ENCODE measurements at places on chromosomes 7 and 10. TPM values are rescaled to one million over a fixed set of nuclear protein-coding genes. Genes with fewer than 3 reads are reported as not detected.

DNA sequence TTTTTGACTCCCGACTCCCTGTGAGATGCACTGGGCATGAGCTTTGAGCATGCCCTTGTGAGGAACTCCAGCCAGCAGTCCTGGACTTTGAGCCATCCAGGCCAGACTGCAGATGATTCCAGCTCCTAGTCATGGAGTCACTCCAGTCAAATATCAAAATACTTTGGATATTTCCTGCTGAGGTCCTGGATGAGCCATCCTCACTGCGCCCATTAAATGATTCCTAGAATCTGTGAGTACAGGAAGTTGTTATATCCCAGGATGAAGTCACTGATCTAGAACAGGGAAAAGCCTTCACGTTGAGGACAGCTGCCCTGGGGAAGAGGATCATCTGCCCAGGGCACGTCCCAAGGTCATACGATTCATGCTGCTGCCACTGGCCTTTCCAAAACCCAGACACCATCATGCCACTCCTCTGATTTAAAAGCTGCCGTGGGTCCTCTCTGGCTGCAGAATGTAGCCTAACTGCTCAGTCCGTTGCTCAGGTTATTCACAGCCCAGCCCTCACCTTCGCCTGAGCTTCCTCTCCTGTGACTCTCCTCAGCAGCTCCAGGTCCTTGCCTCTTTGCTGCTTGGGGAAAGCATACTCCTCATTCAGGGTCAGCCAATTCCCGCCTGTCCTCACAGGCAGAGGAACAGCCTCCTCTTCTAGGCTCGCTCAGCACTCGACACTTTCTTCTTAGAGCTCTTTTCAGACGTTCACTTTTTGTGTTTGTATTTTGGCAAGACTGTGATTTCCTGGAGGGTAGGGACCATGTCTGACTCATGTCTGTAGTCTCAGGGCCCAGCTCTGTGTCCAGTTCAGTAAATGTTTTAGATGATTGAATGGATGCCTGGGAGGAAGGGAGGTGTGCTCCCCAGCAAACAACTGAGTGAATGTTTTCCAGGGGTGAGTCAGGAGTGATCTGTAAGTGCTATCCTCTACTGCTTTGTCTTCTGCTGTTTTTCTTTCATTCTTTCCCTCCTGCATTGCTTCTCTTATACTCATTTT lies 157.8 kb downstream of the SNX10 start:
- peak; percentile 76 for ATAC-seq

GRCh38 chr7:46613116-46613515 lies 692.0 kb upstream of the IGFBP3 start:
- ATAC-seq, result no peak

The DPYSL4 gene
- 1.6 TPM for total RNA-seq

- ATAC-seq, result no peak
Observed at GRCh38 chr10:100993986-100994708, 5.5 kb upstream of the LZTS2 start.

DNA sequence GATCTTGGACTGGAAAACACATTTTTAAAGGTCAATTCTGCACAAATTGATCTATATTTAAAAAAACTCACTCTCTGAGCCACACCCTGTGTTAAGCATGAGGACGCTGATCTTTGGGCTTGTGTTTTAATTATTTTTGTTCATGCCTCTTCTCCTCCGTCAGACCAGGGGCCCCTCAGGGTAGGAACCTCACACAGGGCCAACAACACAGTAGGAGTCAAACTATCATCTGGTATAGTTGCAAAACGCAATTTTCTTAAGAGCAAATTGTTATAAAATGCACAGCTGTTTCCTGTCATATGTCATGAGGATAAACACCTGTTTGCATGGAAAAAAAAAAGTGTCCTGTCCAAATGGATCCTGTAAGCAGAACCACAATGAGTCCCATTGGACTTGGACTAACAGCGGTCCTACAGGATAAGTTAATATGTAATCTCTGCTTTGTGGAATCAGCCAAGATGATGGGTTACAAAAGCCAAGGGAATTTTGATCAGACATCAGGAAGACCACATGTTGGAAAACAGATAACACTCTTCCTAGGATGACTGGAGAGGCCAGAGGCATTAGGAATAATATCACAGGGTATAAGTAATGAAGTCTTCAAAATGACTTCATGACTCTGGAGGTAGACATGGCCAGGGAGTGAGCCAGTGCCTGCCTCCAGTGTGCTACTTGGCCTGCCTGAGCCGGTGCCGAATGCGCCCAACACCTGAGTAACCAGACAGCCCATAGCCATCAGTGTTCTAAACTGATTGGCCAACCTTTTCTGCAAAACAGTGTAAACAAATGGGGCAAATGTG lies 184.9 kb upstream of the ADCY1 start:
- ATAC-seq, result no peak

The SMO gene
- total RNA-seq, result 7.1 TPM

- no peak for ATAC-seq
Observed at GRCh38 chr10:109993551-109994330, 14.0 kb upstream of the ADD3 start.

DNA sequence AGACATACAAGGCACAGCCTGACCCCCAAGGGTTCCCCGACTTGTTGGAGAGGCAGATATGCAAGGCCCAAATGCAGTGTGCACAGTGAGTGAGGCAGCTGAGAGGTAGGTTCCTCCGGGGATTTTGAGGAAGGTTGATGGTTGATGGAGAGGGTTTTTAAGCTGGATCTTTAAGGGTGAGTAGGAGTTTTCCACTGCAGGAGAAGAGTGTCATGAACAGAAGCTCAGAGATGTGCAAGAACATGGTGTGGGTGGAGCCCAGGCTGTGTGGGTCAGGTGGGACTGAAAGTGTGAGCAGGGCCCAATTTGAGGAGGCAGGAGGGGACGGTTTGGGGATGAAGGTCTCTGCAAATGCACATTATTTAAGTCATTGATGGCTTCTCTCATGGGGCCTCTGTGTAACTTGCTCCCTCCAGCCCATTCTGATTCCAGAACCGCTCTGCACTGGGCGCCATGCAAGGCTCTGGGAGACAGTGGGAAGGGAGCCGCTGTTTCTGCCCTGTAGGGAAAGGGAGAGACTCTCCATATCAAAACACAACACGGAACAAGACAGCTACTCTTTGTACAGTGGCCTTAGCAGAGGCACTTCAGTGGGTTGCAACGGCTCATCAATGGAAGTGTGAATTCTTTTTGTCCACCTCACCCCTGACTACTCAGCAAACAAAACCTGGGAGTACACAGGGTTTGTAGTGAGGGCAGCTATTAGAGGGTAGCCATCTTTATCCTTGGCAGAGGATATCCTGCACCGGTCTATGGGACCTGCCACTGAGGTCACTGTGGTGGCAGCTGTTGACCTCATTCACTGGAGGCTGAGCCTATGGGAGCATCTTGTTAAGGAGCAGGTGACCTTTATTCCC lies 29.7 kb downstream of the RAMP3 start:
- no peak for ATAC-seq

- no peak for ATAC-seq
Observed at GRCh38 chr7:99651290-99651689, 28.5 kb downstream of the CYP3A5 start.

GRCh38 chr7:154912871-154913637 lies 89.9 kb downstream of the PAXIP1 start:
- no peak for ATAC-seq

The ADIRF gene
- 46.1 TPM for total RNA-seq

- ATAC-seq, result peak; percentile 26
Observed at GRCh38 chr10:26446258-26446657, 8.1 kb downstream of the APBB1IP start.

GRCh38 chr10:110023785-110024465 lies 16.1 kb downstream of the ADD3 start:
- no peak for ATAC-seq

GRCh38 chr7:98321301-98321700 lies 39.8 kb downstream of the BRI3 start:
- ATAC-seq, result no peak

The LRRC18 gene
- total RNA-seq, result not detected

The FAM3C gene
- total RNA-seq, result 36.7 TPM

GRCh38 chr10:90560331-90560730 lies 297.5 kb downstream of the HTR7 start:
- no peak for ATAC-seq

DNA sequence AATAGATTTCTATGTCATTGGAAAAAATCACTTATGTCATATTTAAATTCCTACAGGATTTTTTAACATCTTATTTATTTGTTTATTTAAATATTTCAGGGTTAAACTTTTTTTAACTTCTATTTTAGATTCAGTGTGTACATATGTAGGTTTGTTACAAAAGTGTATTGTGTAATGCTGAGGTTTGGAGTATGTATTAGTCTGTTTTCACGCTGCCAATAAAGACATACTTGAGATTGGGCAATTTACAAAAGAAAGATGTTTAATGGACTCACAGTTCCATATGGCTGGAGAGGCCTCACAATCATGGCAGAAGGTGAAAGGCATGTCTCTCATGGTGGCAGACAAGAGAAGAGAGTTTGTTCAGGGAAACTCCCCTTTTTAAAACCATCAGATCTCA lies 65.4 kb downstream of the MGAM2 start:
- ATAC-seq, result no peak

DNA sequence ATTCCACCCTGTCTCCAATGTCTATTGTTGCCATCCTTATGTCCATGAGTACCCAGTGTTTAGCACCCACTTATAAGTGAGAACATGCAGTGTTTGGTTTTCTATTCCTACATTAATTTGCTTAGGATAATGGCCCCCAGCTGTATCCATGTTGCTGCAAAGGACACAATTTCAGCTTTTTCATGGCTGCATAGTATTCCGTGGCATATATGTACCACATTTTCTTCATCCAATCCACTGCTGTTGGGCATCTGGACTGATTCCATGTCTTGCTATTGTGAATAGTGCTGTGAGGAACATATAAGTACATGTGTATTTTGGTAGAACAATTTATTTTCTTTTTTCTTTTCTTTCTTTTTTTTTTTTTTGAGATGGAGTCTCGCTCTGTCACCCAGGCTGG lies 68.2 kb downstream of the TMEM178B start:
- ATAC-seq, result no peak

DNA sequence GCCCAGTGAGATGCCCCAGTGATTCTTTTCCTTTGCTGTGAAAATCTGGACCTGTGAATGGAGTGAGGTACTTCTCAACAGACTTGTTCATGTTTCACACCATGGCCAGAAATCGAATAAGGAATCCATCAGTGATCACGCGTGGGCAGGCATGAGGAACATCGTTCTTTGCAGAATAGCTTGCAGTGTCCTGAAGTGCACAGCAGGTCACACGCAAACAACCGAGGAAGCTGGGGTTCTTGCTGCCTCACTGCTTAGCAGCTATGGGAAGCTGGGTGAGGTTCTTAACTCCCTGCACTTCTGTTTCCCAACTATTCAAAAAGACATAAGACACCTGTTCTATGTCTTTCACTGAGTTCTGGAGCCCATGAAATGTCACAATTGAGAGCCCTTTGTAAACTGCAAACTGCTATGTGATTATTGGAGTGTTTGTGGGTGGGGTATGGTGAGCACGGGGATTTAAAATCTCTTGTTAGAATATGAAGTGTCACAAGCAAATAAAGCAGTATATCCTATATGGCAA lies 253.4 kb downstream of the KIAA1217 start:
- no peak for ATAC-seq

The ICA1 gene
- 9.4 TPM for total RNA-seq

DNA sequence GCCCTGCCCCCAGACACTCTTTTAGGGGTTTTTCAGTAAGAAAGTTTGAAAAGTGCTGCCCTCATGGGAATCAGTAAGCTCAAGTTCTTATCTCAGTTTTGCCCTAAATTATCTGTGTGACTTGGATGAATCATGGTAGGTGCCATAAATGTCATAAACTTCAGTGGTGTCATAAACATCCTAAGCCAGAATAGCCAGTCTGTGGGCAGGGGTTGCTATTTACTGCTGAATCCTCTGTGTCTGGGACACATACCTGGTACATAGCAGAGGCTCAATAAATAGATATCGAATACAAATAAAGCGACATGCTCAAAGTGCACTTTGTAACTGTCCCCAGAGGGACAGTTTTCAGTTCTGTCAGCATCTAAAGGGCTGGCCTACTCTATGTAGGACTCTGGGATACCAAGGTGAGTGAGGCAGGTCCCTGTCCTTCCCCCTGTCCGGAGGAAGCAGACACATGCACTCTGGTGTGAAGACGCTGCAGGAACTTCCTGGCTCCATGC lies 502.1 kb downstream of the RPS24 start:
- ATAC-seq, result no peak

DNA sequence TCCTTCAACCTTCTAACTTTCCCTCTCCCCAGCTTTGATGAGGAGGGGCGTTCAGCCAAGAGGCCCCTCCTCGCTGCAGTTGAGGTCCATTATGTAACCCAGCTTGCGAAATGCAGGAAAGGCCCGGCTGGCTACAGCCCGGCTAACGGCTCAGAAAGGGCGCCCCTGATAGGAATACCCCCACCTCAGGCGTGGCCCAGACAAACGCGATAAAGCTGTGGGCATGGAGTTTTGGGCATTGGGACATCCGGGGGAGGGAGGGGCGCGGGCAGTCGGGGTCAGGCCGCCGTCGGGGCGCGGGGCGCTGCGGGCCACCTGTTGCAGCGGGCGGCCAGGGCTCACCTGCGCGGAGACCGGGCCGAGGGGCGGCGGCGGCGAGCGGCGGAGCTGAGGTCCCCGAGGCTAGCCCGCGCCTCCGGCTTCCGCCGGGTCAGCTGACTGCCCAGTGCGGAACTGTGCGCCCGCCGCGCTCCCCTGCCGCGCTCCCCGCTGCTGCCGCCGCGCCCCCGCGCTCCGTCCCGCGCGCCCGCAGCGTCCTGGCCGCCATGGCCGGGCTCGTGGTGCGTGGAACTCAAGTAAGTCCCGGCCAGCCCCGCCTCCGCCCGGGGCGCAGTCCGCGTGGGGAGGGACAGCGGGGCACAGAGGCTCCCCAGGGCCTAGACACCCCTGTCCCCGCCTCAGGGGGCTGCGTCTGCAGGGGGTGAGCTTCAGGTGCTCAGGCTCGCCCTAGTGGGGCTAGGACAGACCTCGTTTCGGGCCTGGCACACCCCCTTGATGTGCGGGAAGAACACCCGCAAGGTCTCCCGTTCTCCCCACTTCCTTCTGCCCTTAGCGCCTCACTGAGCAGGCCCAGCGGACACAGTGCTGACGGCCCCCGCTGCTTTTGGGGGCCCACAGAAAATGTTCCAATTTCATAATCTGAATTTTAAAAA lies at the start of gene LRMDA:
Gene LRMDA (plus strand): TSS at position 445 of the 932 bp plus-strand sequence.
- no peak for ATAC-seq

The CLDN4 gene
- total RNA-seq, result 149 TPM

The LMTK2 gene
- 17.5 TPM for total RNA-seq

The AKR1C4 gene
- total RNA-seq, result not detected

DNA sequence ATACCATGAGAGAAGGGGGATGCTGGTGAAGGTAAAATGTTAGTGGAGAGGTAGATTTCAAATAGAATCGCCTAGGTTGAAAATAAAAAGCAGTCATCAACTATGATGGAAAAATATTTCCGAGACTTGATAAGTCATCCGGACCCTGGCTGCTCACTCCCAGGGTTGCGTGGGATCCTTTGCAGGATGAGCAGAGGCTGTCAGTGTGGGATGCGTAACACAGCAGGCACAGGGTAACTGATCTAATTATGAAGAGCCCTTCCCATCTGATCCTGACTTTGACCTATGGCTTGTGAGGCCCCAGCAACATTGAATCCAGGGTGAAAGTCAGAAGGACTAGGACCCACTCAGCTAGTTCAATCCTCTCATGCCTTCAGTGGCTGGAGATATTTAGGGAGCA lies 236.9 kb downstream of the DPP6 start:
- no peak for ATAC-seq
